ENCODE measurements at places on chromosomes 7 and 10. TPM values are rescaled to one million over a fixed set of nuclear protein-coding genes. Genes with fewer than 3 reads are reported as not detected.

The IKZF1 gene
- total RNA-seq: 44.9 TPM

The OR2A7 gene
- total RNA-seq: 7.4 TPM

The GPR146 gene
- 36.1 TPM for total RNA-seq

DNA sequence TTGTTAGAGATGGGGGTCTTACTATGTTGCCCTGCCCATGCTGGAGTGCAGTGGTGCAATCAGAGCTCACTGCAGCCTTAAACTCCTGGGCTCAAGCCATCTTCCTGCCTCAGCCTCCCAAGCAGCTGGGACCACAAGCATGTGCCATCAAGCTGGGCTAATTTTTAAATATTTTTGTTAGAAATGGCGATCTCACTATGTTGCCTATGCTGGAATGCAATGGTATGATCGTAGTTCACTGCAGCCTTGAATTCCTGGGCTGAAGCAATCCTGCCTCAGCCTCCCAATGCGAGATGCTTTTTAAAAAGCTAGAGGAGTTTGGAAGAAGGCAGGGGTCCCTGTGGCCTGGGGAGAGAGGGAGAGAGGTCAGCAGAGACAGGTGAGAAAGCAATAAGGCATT is 600.1 kb upstream of the AUTS2 start:
- no peak for DNase-seq

GRCh38 chr10:110790913-110791506 is 80.7 kb upstream of the PDCD4 start:
- no peak for DNase-seq

GRCh38 chr10:110609605-110610004 is 34.5 kb upstream of the RBM20 start:
- no peak for DNase-seq

DNA sequence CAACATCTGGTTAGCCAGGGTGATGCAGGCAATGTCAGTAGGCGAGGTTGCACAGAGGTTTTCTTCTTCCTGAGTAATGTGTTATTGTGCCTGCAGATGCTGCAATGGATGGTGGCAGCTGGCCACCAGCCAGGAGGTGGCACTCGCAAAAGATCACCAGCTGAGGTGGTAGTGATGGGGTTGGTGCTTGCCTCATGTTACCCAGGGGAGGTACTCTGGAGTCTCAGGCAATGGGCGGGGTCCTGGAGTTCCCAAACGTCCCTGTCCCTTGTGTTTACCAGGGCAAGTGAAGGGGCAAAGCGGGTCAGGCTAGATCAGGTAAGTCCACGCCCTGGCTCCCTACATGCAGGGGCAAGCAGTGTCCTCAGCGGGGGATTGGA is 21.1 kb downstream of the CLRN3 start:
- DNase-seq: no peak

DNA sequence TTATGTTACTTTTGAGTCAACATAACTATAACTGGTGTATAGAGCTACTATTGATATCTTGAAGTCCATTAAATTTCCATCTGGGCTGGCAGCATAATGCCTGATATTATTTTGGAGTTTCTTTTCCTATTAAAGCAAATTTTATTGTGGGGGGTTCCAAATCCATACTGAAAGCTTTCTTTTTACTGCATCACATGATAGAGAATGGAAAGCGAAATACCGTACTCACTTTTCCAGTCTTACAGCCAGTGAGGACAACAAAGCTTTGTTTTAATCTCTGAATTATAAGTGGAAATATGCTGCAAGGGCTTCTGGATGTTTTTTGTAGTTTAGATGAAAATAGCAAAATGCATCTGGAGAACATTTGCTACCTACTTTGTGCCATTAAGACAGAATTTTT is 477.5 kb upstream of the SEMA3D start:
- DNase-seq: no peak

- DNase-seq: no peak
Observed at GRCh38 chr10:86667421-86668181, 710 bp upstream of the LDB3 start.

- DNase-seq: no peak
Observed at GRCh38 chr10:127880557-127880956, 12.2 kb downstream of the CLRN3 start.

GRCh38 chr10:4981722-4982471 is 18.7 kb downstream of the AKR1C1 start:
- no peak for DNase-seq

- DNase-seq: no peak
Observed at GRCh38 chr10:71220689-71221540, 8.5 kb downstream of the UNC5B start.

- DNase-seq: no peak
Observed at GRCh38 chr7:55307123-55307916, 57.8 kb upstream of the LANCL2 start.

- no peak for DNase-seq
Observed at GRCh38 chr7:108030516-108030915, 27.6 kb upstream of the LAMB1 start.
